Neuronal stem cell (in vitro differentiated cells): ENCODE measurements at places on chromosomes 7 and 10.

- DNase-seq = no peak
These were observed 27.8 kb downstream of the GPR37 start for GRCh38 chr7:124737760-124738300.

DNA sequence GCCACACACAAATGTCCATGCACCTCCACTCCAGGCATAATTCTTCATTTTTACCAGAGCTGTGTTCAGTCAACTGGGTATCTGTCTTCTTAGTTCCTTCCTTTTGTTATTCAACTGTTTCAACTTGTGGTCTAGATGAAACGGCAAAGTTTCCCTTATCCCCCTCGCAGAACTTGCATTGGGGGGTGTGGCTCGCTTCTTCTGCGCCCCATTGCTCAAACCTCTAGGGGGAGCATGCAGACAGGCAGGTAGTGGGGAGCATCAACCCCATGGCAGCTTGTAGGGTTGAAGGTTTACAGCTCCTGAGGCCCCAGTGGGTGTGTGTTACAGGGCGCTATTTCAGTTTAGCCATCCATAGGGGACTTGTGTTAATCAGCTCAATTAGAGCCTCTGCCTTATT is 38.3 kb upstream of the COBL start:
- no peak for DNase-seq

DNA sequence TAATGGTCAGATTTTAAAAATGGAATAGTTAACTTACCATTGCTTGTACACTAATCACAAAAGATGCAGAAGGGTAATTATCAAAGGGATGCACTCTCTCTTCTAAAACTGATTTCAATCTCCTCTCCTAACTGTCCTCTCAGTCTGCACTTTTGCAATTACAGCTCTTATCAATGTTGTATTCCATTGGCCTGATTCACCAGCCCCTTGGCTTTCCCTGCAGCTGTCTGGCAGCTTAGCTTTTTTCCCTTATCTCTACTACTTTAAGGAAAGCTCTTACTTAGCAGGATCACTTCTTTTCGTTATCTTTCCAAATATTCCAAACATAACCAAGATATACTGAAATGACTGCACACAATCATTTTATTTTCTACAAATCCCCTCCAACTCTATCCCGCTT is 448.8 kb downstream of the GRM8 start:
- no peak for DNase-seq

DNA sequence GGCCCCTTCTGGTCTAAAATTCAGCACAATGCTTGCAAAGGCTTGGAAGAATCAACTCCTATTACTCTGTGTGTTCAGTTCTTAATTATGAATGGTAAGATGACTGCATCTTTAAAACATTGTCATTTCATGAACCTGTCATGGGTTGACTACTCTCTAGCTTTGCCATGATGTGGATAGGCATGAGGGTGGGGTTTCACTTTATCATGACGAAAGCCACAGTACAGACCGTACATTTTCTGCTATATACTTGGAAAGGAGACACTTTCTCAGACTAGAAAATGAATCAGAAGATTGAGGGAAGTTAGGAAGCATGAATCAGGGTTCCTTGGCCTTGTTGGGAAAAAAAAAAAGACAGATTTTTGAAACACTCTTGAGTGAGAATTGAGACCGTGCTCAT is 19.7 kb upstream of the MSRB2 start:
- no peak for DNase-seq

DNA sequence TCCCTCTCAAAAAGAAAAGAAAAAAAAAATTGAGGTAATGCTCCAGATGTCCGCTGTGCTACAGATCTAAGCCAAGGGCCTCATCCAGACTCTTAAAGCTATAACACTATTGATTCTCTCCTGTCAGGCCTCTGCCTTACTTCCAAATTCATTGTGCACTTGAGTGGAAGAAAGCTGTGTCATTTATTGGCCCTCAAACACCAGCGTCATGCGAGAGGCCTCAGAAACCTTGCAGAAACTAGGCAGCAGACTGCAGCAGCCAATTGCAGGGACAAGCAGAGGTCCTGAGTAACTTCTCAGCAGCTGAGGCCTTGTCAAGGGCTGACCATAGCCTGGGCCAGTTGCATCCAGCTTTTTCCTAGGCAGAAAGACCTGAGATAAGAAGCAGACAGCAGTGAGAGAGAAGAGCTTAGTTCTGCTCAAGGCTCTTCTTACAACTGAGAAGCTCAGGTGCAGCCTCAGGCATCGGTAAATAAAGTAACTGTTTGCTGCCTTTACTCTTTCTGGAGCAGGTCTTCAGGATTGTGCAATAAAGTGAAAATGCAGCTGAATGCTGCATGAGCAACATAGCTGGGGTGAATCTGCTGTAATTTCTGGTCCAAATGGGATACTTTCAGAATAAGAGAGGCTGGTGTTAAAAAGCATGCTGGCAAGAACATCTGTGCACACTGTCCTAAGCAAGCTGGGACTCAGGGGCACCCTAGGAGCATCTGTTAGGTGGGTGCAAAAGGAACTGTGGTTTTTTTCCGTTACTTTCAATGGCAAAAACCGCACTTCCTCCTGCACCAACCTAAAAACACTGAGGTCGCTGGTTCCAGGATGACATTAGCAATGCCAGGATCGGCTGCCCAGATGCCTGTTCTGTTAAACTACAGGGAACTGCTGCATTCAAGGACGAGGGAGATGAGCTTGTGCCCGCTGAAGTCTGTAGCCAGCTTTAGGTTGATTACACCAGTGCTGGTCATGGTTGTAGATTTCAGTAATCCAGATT is 181.8 kb upstream of the PFKP start:
- no peak for DNase-seq

- DNase-seq = no peak
These were observed 28.8 kb downstream of the PTPN12 start for GRCh38 chr7:77565917-77566316.

DNA sequence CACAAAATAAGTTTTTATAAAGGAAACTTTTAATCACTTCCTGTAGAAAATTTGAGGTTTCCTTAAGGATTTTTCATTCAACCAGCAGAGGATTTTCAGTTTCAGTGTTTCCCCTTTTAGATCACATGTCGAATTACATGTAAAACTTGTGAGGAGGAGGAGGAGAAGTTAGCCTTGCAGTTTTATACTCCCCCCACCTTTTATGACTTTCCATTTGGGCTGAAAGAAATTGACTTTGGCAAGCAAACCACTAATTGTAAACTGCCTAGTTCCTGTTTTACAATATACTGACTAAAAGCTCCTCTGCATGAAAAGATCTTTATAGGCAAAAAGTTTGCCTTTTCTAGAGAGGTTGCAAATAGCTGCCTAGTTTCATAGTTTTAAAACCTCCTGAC is 3.0 kb downstream of the BAMBI start:
- DNase-seq = no peak

DNA sequence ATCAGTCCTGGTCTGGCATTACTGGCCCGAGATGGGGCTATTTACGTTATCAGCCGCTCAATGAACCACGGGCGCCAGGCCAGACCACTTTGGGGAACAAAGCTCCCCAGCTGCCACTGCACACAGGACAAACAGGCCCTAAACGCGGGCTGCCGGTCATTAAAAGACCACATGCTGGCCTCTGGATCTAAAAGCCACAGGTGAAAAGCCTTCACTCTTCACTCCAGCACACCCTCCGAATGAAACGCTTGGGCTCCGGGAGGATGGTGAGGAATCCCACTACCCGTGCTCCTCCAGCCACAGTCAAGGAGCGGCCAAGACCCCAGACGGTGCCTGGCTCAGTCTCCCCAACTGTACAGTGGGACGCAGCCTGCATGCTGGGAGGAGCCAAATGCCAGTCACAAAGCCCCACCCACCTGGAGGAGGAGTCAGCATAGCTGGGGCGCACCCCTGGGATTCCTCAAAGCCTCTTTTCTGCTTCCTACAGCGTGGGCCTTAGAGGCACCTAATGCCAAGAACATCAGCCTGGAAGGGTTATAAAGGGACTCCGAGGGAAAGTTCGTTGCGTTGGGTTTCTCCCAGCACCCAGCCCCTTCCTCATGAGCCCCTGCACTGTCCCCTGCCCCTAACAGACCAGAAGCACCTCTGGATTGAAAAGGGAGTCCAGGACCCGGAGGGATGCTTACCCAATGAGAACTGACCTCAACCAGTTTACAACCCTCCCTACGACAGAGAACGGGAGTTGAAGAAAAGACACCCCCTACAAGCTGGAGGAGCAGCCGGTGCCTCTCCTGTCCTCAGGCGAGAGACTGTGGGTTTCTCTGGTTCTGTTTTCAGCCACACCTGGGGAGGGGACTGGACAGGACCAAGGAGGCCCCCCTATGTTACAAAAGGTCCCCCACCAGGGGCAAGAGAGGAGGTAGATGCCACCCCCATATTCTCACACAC is 4.7 kb downstream of the PDGFA start:
- peak; percentile 24 for DNase-seq

DNA sequence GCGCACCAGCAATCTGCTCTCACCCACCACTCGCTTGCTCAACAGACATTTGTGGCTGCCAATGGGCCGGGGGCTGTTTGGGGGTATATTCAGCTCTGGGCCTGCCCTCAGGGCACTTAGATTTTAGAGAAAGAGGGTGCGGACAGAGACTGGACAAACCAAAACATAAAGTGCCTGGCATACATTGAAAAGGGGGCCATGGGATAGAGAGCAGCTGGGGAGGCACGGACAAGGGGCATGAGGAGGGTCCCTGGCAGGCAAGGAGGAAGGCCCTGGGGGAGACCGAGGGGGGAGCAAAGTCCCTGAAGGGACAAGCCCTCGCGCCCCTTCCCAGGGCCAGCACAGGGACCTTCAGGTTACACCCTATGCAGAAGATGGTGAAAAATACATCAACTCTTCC is 43.5 kb downstream of the CLRN3 start:
- no peak for DNase-seq

- DNase-seq = no peak
These were observed 1.8 kb downstream of the GIMAP5 start for GRCh38 chr7:150739033-150739432.
